ENCODE measurements at places on chromosomes 3 and 15.

- no peak for DNase-seq
These were observed 86.5 kb downstream of the IGSF11 start for GRCh38 chr3:118948146-118948545.

DNA sequence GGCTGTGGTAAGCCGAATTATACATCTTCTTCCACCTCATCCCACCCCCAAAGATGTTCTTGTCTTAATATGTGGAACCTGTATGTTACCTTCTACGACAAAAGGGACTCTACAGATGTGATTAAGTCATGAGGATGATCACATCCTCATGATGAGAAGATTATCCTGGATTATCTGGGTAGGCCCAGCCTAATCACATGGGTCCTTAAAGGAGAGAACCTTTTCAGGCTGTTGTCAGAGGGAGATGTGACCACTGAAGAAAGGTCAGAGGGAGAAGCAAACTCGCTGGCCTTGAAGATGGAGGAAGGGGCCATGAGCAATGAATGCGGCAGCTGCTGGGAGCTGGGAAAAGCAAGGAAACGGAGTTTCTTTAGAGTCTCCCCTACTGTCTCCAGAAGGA is 12.9 kb upstream of the SCG3 start:
- DNase-seq: no peak

- no peak for DNase-seq
These were observed 197.5 kb upstream of the BCL6 start for GRCh38 chr3:187942658-187943241.

- no peak for DNase-seq
These were observed 291.0 kb downstream of the PLOD2 start for GRCh38 chr3:145869958-145870357.

GRCh38 chr15:40044717-40045571 is 6.0 kb upstream of the SRP14 start:
- DNase-seq: peak; percentile 69

GRCh38 chr3:126816986-126817777 is 113.1 kb downstream of the CHCHD6 start:
- no peak for DNase-seq

DNA sequence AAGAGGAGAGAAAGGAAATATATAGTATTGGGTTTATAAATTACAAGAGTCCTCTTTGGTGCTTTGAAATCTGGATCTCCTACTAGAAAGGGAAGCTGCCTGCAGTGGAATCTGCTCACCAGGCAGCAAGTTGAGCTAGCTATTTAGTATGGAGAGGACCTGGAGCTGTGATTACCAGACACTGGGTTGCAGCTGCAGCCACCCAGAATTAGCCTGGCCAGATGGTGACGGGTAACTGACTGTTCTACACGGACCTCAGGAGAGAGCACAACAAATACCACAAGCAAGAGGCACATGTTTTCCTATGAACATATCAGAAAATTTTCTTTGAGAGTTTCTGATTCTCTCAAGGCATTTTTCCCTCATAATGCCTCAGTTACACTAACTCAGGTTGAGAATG is 46.5 kb downstream of the SYNPR start:
- DNase-seq: no peak
